Keratinocyte (primary cell): ENCODE measurements at places on chromosomes 4 and X.

DNA sequence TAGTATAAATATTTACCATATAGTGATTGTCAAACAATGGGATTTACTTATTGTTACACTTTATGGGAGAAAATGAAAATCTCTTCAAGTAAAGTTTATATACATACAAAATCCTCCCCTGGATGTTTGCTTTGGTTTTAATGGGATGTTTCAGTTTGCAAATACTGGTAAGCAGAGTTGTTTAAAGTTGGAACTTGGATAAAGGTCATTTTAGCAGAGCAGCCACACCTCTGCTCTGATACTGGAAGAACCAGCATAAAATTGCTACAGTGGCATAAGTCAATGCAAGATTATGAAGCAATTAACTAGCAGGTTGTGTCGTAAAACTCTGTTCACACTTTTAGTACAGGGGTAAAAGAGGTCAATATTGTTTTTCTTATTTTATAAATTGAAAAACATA lies 101.2 kb downstream of the TRAPPC11 start:
- no peak for DNase-seq

GRCh38 chr4:106268786-106269185 lies 47.2 kb downstream of the TBCK start:
- DNase-seq, result no peak

DNA sequence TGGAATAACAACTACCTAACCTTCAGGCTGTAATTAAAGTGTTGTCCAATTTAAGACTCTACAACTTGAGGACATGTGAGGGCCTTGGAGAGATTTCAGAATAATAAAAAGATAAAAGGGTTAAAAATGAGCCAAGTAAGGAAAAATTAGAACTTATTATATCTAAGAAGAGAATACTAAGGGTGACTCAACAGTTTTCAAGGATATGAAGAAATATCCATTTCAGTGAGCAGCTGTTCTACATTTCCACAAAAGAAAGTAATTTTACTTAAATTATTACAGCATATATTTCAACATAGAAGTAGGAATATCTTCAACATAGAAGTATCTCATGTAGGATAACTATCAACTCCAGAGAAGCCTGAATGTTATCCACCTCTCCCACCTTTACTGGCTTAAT lies 11.3 kb downstream of the SNX12 start:
- no peak for DNase-seq

- DNase-seq, result no peak
Measured at GRCh38 chr4:139633661-139634060, 32.0 kb upstream of the MGST2 start.

- no peak for DNase-seq
Measured at GRCh38 chr4:37865450-37865849, 25.4 kb upstream of the TBC1D1 start.

DNA sequence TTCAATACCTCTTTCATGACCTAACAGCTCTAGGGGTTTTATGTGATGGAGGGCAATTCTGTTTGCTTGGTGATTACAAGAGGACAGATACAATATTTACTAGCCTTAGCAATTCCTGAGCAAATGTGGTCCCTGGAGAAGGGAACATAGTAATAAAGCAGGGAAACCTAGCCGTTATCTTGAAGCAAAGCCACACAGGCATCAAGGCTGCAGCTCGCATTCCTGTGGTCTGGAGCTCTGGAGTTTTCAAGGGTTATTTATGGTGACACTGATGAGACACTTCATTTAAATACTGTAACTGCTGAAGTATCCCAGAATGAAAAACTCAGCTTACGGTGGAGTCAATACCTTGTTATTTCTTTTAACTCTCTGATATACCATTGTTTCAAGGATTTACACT lies 66.8 kb downstream of the AFF2 start:
- DNase-seq, result no peak

DNA sequence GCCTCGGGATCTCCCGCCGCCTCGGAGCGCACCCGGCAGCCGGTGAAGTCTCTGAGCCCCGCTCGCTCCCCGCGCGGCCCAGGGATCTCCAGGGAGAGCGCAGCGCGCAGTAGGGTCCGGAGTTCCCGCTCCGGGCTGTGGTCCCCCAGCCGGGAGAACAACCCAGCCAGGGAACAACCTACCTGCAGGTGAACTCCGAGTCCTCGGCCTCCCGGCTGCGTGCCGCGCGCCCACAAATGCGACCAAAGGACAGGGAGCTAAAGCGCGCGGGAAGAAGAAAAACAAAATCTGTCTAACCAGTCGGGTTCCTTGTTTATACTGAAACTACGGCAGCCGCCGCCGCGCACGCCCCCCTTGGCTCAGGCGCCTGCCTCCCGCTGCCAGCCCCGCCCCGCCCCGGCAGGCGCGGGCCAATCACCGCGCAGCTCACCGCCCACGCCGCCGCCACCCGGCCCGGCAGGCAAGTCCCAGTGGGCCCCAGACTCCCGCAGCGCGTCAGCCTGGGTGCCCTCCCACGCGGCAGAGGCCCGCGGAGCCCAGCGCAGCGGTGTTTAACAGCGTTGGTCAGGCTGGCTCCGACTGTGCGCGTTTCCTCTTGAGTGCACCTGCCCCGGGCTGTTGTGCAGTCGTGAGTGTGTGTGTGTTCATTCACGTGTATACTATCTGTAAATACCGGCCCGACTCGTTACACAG lies at the start of gene RASGEF1B:
Gene RASGEF1B, minus strand, starts transcription at position 320 of the 693 bp plus-strand sequence. CDS start 12,399 bp downstream, outside the sequence.
- DNase-seq, result no peak

GRCh38 chr4:140595065-140595464 lies 26.3 kb upstream of the UCP1 start:
- no peak for DNase-seq

GRCh38 chrX:42941671-42942070 lies 163.7 kb upstream of the PPP1R2C start:
- no peak for DNase-seq

- DNase-seq, result peak; percentile 23
Measured at GRCh38 chrX:140762061-140762460, 52.5 kb downstream of the LINC00632 start.

GRCh38 chr4:176539091-176539784 lies 219.5 kb downstream of the SPCS3 start:
- DNase-seq, result no peak

GRCh38 chr4:28073860-28074555 lies 1213.4 kb downstream of the STIM2 start:
- no peak for DNase-seq

GRCh38 chr4:119082661-119083060 lies 53.0 kb upstream of the MYOZ2 start:
- DNase-seq, result no peak

DNA sequence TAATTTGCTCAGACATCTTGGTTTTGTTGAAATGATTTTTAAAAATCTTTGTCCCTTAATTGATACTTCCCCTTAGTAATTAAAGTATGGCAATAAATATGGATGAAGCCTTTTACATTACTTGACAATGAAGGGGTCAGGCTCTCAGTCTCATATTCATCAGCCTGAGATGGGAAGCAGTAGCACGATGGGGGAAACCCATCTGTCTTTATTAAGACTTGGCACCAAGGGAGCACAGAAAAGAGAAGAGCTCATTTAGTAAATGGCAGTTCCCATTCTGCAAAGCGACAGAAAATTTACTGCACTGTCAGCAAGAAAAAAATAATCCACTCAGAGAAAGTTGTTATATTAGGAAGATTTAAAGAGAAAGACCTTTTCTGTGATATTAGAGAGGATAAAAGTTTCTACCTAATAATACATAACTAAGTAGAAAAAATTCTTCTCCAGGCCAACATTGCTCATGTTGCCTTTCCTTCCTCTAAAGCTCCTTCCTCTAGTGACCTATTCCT lies 7.9 kb upstream of the SERTM2 start:
- no peak for DNase-seq

DNA sequence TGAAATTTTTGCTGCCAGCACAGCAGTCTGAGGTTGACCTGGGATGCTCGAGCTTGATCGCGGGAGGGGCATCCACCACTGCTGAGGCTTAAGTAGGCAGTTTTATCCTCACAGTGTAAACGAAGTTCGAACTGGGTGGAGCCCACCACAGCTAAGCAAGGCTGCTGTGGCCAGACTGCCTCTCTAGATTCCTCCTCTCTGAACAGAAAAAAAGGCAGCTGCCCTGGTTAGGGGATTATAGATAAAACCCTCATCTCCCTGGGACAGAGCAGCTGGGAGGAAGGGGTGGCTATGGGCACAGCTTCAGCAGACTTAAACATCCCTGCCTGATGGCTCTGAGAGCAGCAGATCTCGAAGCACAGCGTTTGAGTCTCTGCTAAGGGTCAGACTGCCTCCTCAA lies 314.6 kb downstream of the STPG2 start:
- DNase-seq, result no peak

GRCh38 chrX:6917666-6918065 lies 229.8 kb upstream of the STS start:
- no peak for DNase-seq

- DNase-seq, result no peak
Measured at GRCh38 chr4:4457803-4458553, 71.1 kb downstream of the NSG1 start.

GRCh38 chr4:16779028-16779675 lies 119.3 kb downstream of the LDB2 start:
- no peak for DNase-seq

- no peak for DNase-seq
Measured at GRCh38 chrX:3378156-3378555, 31.7 kb upstream of the MXRA5 start.

DNA sequence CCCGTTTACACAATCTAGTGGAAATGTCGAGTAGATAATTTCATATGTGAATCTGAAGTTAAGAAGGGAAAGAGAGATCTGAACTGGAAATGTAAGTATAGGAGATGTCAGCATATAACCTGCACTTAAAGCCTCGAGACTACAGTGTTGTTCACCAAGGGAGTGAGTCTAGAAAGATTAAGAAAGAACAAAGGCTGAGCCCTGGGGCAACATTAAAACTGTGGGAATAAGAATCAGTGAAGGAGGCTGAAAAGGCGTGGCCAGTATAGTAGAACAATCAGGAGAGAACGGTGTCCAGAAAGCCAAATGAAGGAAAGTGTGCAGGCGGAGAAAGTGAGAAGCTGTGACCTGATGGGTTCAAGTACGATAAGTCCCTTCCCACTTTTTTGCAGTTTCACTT lies 118.8 kb upstream of the TENM3 start:
- no peak for DNase-seq

DNA sequence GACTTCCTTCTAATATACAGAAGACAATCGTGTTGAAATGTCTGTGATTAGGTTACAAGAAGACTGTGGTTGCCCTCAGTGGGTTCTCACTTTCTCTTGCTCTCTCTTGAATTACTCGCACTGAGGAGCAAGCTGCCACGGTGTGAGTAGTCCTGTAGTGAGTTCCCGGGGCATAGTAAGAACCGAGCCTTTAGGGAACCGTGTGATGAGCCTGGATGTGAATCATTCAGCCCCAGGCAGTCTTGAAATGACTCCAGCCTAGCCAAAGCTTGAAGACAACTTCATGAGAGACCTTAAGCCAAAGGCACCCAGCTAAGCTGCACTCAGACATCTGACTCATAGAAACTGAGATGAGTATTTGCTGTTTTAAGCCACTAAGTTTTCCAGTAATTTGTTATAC lies 292.7 kb downstream of the SPOCK3 start:
- no peak for DNase-seq

DNA sequence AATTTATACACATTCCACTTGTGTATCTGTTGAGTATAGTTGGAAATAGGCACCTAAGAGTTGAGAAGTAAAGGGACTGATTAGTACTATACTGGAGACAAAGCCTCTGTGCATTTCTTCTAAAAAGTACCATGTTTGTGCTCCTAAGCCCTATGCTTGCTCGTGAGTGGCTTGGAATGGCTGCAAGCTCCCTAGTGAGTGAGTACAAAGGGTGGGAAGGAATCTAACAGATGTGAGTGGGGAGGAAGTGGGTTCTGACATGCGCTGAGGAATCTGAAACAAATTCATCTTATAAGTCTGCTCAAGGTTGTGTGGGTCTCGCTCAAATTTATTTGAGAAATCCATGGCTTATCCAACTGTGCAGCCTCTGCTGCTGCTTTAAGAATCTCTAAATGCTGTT lies 13.3 kb downstream of the SPCS3 start:
- DNase-seq, result no peak

DNA sequence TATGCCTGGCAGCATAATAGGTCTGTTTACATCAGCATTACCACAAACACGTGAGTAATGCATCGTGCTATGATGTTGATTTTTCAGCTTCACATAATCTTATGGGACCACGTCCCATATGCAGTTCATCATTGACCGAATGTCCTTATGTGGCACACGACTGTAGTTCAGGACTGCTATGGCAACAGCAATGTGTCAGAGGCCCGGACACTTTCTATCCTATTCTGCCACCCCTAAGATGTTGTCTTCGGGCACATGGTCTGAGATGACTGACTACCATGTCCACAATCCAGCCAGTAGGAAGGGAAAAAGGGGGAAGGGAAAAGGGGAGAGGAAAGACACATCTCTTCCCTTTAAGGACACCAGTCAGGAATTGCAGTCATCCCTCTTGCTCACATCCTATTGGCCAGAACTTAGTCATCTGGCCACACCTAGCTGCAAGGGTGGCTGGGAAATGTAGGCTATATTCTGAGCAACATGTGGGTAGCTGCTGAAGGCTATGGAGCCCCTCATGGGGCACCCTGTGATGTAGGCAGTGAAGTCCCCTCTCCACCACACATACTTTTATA lies 196.0 kb upstream of the RBPJ start:
- no peak for DNase-seq
